ENCODE measurements at places on chromosomes 1 and 21.

DNA sequence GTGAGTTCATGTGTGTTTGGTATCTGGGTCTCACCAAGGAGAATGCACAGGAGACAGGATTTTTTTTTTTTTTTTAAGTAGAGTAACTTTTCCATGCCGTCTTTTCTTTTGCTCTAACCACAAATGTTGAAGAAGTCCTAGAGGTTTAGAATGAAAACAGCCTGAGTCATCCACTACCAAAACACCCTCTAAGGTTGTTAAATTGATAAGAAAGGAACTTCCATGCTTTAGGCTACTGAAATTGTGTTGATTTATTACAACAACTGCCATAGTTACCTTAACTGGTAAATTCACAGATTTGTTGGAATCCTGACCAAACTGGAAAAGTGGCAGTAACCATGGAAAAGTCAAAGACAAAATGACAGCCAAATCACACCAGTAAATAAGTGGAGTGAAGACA is 375.6 kb downstream of the AMY1C start:
- DNase-seq, result no peak

GRCh38 chr1:175252561-175252960 is 60.0 kb upstream of the KIAA0040 start:
- no peak for DNase-seq

DNA sequence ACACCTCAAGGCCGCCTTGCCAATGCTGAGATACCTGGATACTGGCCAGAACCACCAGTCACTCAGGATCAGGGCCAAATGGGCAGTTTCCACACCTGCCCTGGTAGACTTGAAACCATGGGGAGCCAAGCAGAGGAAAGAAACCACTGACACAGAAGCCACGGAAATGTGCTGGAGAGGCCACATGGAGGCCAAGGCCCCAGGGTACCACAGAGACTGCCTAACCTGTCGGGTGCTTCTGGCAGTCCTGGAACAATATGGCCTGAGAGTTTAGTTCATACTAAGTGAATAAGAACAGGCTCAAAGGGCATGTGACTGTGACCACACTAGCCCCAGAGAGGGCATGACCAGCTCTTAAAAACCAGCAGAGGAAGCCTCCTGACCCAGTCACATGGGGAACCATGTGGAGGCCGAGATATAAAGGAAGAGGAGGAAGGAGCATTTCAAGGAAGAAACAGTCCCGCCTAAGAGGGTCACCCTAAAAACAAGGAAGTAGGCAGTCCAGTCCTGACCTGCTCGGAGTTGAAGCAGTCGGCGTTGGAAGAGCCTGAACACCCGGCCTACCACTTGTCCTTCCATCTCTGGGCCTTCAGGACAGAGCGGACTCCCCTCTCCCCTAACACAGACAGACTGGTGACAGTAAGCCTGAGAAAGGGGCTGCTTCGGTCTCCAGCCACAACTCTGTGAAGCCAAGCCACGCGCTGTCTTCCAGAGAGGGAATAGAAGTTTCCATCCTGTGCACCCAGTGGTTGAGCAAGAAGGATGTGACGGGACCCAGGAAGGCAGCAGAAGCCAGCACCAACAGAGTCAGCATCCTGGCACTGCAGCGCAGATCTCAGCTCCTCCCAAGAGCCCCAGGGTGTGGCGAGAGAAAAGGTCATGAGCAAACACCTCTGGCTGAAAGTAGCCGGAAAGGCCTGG is at the start of gene DENND2D:
Gene DENND2D (minus strand): TSS at position 766 of the 921 bp plus-strand sequence. CDS start 187 bp downstream, at position 579.
- peak; percentile 69 for DNase-seq

DNA sequence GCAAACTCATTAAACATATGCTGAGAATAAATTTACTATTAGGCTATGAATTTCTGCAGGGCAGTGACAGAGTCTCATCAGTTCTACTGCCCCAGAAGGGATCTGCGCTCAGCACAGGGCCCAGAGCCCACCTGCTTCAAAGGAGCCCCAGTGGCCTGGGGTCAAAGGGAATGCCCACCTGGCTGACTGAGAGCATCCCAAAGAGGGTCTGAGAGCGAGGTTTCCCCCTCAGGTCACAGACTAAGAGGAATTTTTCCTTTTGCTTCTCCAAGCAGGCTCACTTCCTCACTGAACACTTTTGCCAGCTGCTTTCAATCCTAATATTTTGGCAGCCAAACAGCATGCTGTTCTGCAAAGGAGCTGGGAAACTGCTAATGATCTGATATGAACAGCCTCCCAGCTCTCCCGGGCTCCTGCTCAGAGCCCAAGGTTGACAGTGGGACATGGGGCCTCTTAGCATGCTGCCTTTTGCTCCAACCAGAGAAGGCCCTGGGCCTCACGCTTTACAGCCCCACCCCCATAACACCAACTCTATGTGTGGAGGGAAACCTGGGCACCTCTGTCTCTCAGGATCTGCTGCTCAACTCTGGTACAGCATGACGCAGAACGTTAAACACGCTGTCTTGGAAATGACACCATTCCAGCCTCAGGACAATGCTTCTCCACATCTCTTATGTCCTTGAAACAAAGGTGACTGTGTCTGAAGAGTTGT is 70.7 kb upstream of the SYT6 start:
- no peak for DNase-seq

DNA sequence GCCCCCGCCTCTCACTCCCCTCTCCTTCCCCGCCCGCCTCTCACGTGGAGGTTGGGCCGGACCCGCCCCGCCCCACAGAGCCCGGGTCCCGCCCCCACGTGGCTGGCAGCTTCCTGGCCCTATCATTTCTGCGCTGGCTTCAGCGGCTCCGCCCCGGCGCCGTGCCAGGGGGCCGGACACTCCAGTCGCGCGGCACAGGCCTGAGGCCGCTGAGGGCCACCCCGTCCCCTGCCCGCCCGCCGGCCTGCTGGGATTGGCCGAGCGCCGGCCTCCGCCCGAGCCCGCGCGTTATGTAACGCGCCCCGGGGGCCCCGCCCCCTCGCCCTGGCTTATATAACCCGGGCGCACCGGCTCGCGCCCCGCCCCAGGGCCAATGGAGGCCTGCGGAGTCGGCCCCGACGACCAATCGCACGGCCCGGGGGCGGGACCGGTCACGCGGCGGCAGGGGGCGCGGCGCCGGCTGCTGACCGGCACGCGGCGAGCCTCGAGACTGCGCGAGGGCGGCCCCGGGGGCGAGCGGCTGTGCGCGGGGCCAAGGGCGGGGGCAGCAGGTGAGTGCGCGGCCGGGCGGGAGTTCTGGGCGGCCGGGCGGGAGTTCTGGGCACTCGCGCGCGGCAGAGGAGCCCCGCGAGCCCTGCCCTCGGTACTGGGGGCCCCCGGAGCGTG is at the start of gene PER3:
Gene PER3 (plus strand): TSS at position 466 of the 666 bp plus-strand sequence. CDS start 587 bp downstream, outside the sequence.
- peak; percentile 95 for DNase-seq

- no peak for DNase-seq
These were observed 1.0 kb downstream of the F11R start for GRCh38 chr1:161019751-161020495.

DNA sequence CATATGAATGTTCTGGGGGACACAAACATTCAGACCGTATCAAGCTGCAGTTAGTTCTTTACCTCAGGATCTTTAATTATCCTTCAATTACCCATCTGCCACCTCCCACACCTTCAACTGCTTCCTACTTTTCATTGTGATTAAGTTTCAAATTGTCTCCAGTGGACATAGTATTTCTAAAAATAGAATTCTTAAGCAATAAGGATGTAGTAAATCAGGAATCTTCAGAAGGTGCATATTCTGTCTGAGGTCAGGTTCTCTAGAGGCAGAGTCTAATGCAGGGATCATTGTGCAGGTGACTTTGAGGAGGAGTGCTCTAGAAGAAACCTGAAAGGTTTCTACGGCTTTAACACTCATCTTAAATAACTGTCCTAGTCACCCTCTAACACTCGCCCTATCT is 102.6 kb upstream of the PPP2R5A start:
- no peak for DNase-seq

GRCh38 chr1:105373681-105374080 is 1624.0 kb downstream of the AMY1C start:
- DNase-seq, result no peak

- peak; percentile 19 for DNase-seq
These were observed 3.6 kb upstream of the ZMYM4 start for GRCh38 chr1:35264871-35265270.

- no peak for DNase-seq
These were observed 16.1 kb downstream of the LRP8 start for GRCh38 chr1:53311702-53312305.
